ENCODE measurements at places on chromosomes 1 and 21. TPM values are rescaled to one million over a fixed set of nuclear protein-coding genes. Genes with fewer than 3 reads are reported as not detected.

DNA sequence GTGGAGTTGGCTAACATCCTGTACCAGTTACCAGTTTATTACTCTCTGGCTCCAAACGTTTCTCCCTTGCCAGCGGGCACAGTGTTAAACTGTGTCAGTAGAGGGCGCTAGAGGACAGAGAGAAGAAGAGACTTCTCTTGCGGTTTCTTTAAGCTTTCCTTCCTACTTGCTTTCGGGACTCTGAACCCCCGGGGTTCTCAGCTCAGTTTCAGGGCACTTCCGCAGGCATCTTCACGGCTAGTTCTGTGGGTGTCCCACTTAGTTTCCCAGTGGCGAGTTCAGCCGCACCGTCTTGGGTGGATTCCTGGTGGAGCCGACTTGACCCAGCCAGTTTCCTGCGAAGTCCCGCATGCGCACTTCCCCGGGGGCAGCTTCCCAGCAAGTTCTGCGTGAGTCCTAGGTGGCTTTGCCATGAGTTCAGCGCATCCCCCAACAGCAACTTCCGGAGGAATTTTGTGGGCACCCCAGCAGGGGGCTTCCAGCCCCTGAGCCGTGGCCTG is 37.9 kb upstream of the BTG2 start:
- H3K4me3 ChIP-seq: peak overlapping the region; percentile 37
- peak; percentile 87 for DNase-seq
- no peaks in the 10 kb centered on the region for H3K27me3 ChIP-seq
- peak overlapping the region; percentile 28 for H3K27ac ChIP-seq
- H3K36me3 ChIP-seq: no peaks in the 10 kb centered on the region
- H3K4me1 ChIP-seq: peaks cover 17% of the 10 kb centered on the region

DNA sequence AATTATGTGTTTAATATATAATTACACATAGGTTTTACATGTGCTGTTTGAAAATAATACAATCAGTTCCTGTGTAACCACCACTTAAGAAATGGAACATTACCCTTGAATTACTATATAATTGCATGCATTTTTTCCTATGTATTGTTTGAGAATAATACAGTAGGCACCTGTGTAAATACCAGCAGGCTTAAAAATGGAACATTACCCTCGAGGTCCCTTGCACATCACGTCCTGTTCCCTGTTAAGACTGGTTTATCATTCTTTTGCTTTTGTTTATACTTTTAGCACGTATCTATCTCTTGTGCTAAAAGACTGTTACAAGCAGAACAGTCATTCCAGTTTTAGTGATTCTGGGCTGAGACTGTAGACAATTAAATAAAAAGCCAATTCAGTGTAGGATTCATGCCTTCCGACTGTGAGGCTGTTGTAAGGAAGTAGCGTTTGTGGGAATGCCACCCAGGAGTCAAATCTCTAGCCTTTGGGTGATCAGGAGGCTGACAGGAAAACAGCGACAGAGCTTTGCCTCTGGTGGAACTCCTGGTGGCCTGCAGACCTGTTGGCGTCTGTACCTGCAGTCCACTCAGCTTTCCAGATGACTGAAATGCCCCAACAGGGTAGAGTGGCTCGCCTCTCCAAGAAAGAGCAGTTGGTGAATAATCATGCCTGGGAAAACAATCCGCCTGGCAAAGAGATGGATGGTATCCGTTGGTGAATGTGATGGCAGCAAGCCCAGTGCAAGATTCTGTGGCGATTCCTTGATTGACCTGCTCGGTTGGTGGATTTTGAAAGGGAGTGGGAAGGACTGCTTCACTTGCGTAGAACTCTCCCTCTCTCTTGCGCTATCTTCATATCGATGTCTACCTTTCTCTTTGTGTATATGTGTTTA is 58.0 kb downstream of the DISC1 start:
- no peak for DNase-seq
- no peaks in the 10 kb centered on the region for H3K27me3 ChIP-seq
- no peak overlapping the region for H3K4me3 ChIP-seq
- H3K36me3 ChIP-seq: no peaks in the 10 kb centered on the region
- H3K4me1 ChIP-seq: no peaks in the 10 kb centered on the region

DNA sequence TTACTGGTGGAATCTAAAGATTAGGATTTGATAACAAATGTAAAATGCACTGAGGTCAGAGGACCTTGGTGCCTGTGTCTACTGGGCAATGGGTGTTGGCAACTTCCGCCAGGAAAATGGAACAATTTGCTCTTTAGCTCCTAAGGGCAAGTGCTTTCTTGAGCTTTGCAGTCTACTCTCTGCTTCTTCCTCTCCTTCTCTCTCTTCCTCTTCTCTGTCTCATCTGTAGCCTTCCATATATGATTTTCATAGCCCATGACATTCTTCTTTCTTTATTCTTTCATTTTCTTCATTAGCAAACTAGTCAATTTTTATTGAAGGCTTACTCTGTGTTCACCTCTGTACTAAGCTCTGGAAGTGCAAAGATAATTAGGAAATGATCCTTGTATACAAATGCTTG is 35.5 kb downstream of the OVGP1 start:
- H3K27me3 ChIP-seq: peaks cover 4% of the 10 kb centered on the region
- no peaks in the 10 kb centered on the region for H3K4me1 ChIP-seq
- no peak for DNase-seq
- H3K27ac ChIP-seq: no peak overlapping the region
- no peaks in the 10 kb centered on the region for H3K36me3 ChIP-seq

DNA sequence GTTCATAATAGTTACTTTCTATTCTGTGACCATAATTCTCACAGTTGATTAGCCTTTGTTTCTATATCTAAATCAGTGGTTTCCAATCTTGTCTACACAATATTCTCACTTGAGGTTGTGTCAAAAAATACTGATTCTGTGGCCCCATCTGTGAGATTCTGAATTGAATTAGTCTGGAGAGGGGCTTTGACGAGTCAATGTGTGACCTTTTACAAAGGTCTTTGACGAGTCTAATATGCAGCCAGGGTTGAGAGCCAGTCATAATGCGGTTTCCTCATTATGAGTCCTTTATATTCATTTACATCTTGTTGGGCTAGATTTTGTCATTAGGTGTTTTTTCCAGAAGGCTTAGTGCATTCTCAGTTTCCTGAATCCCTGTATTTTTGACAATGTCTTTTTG is 19.7 kb downstream of the FCRL5 start:
- no peaks in the 10 kb centered on the region for H3K4me1 ChIP-seq
- no peak overlapping the region for H3K4me3 ChIP-seq
- no peak for DNase-seq
- H3K27ac ChIP-seq: no peak overlapping the region
- H3K36me3 ChIP-seq: no peaks in the 10 kb centered on the region
- H3K27me3 ChIP-seq: no peaks in the 10 kb centered on the region

- DNase-seq: no peak
These were observed 33.6 kb downstream of the SLC35D1 start for GRCh38 chr1:67020304-67020703.

RHEX gene
- total RNA-seq: not detected

DNA sequence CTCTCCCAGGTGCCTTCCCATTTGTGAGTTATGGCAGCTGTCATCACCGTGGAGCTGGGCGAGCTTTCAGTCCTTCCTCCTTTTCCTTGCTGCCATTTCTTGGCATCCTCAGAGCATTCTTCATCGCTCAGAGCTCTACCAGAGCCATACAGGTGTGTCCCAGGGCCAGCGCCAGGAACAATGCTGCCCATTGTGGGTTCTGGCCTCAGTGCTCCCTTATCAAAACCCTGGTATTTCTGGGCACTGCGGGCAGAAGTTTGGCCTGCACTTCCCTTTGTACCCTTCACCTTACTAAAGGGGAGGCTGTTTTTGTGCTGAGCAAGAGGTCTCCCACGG is 28.5 kb downstream of the RASSF5 start:
- peaks cover 16% of the 10 kb centered on the region for H3K4me1 ChIP-seq
- H3K4me3 ChIP-seq: no peak overlapping the region
- no peaks in the 10 kb centered on the region for H3K27me3 ChIP-seq
- H3K27ac ChIP-seq: no peak overlapping the region

DNA sequence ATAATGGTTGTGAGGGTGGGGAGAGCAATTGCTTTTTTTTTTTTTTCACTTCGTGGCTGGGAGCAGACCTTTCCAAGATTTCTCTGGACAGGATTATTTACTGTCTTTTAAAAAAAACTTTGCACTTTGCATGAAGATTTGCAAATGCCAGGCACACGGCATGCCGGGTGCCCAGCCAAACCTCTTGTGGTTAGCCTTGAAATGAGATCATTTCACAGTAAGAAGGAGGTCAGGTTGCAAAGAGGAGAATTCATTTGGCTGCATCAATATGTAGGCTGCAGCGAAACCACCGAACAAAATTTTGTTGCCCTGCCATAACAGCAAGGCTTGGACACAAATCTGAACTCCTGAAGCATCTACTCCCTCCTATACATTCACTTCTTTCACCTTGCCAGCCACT is 36.5 kb upstream of the KCND3 start:
- H3K27me3 ChIP-seq: peaks cover 20% of the 10 kb centered on the region
- no peaks in the 10 kb centered on the region for H3K36me3 ChIP-seq
- H3K4me3 ChIP-seq: no peak overlapping the region
- H3K27ac ChIP-seq: no peak overlapping the region
- no peaks in the 10 kb centered on the region for H3K4me1 ChIP-seq

- H3K4me3 ChIP-seq: no peak overlapping the region
- H3K36me3 ChIP-seq: no peaks in the 10 kb centered on the region
- no peaks in the 10 kb centered on the region for H3K27me3 ChIP-seq
- no peaks in the 10 kb centered on the region for H3K4me1 ChIP-seq
These were observed 74.1 kb downstream of the RRAGC start for GRCh38 chr1:38785285-38786039.

SV2A gene
- total RNA-seq: 0.19 TPM

MARK1 gene
- total RNA-seq: 14.5 TPM

GRCh38 chr1:32498751-32499150 is 33.9 kb downstream of the ZBTB8B start:
- peaks cover 20% of the 10 kb centered on the region for H3K4me1 ChIP-seq
- no peak for DNase-seq
- no peak overlapping the region for H3K27ac ChIP-seq
- H3K36me3 ChIP-seq: no peaks in the 10 kb centered on the region
- H3K4me3 ChIP-seq: no peak overlapping the region
- no peaks in the 10 kb centered on the region for H3K27me3 ChIP-seq

FCRL6 gene
- not detected for total RNA-seq

GJA4 gene
- total RNA-seq: 24.0 TPM

DNA sequence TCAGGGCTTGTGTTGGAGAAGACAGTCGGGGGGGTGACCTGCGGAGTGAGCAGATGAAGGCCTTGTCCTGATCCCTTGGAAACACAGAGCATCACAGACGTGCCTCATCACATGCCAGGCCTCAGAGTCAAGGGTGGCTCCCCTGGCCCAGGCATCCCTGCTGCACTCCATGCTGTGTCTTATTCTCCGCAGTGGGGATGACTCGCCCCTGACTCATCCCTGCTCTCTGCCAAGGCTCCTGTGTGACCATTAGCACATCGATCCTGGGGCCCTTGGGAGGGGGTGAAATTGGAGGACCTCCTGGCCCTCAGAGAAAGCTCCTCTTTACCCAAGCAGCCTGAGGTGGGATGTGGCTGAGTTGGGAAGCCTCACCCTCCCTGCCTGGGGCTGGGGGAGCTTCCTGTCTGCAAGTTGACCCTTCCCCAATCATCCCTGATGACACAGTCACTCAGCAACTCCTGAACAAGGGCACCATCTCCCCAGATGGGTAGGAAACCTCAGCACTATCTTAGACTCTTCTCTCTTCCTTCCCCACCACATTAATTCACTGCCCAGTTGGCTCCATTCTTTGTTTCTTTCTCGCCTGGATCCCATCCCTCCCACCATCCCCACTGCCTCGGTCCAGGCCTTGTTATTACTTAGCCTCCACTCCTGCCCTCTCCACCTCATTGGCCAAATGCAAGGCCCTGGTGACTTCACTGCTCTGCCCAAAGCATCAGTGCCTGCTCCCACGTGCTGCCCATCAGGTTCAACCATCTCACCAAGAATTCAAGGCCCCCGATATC is 74.6 kb downstream of the CAMK2N1 start:
- no peaks in the 10 kb centered on the region for H3K4me1 ChIP-seq
- no peaks in the 10 kb centered on the region for H3K36me3 ChIP-seq
- H3K27ac ChIP-seq: no peak overlapping the region
- no peak for DNase-seq
- no peaks in the 10 kb centered on the region for H3K27me3 ChIP-seq

- no peak overlapping the region for H3K4me3 ChIP-seq
- H3K36me3 ChIP-seq: no peaks in the 10 kb centered on the region
- no peaks in the 10 kb centered on the region for H3K27me3 ChIP-seq
- H3K27ac ChIP-seq: no peak overlapping the region
- no peak for DNase-seq
- peaks cover 9% of the 10 kb centered on the region for H3K4me1 ChIP-seq
These were observed 90.2 kb upstream of the LPGAT1 start for GRCh38 chr1:211920602-211921226.

DNA sequence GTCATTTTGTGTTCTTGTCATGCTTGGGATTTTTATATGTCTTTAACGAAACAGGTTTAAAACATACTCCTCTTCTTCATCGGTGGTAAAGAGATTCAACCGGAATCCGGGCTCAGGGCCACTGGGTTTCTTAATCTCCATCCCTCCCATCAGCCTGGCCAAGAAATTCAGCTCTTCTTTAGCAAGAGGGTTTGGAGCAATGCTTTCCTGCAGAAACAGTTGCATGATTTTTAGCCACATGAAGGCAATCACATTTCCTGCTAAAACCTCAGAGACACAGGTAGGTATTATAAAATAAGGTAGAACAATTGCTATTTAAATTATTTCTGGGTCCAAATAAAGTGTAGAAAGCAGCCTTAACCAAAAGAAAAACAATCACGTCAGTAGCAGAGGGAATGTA is 22.7 kb upstream of the LSM10 start:
- no peak for DNase-seq
- H3K4me3 ChIP-seq: no peak overlapping the region
- H3K36me3 ChIP-seq: no peaks in the 10 kb centered on the region
- H3K4me1 ChIP-seq: peaks cover 13% of the 10 kb centered on the region
- no peak overlapping the region for H3K27ac ChIP-seq

RBM11 gene
- 0.59 TPM for total RNA-seq

DNA sequence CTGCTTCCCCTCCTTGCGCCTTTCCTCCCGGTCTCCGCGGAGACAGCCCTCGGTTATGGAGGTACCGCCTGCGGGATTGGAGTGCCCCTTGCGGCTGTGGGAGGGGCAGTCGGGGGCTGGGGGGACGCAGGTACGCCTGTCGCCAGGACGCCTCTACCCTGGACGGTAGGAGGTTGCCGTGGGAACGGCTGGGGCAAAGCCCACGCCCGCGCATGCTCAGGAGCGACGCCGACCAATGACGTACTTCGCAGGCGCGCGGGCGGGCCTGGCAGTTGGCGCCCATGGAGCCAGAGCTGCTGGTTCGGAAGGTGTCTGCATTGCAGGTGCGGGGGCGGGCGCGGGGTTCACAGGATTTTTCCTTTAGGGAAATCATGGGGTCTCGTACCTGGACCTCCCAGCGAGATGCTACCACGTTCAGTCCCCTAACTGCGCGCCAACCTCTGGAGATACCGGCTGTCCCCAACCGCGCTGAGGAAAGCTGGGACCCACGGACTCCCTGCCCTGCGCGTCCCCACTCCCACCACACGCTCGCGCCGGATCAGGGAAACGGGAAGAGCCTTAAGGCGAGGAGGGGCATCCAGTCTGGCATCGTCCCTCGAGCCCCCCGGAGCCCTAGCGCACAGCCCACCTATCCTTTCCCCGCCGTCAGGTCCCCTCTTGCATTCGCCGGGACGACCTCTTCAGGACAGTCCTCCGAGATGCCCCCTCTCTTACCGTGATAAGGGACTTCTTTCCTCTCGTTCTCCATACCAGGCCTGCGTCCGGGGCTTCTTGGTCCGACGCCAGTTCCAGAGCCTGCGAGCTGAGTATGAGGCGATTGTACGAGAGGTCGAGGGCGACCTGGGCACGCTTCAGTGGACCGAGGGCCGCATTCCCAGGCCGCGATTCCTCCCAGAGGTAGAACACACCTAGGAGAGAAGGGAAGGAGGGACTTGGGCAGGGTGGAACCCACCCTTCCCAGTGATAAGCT is at the start of gene IQCC:
Gene IQCC, plus strand, starts transcription at position 271 of the 970 bp plus-strand sequence. Its CDS starts 11 bp downstream, at position 282.
- no peak within 1 kb of the TSS for H3K27ac ChIP-seq
- H3K36me3 ChIP-seq: no peaks in the 10 kb centered on the region
- H3K27me3 ChIP-seq: no peaks in the 10 kb centered on the region

Data from heart right ventricle (tissue), 16 donors.